ENCODE measurements at places on chromosomes 12 and 14.

DNA sequence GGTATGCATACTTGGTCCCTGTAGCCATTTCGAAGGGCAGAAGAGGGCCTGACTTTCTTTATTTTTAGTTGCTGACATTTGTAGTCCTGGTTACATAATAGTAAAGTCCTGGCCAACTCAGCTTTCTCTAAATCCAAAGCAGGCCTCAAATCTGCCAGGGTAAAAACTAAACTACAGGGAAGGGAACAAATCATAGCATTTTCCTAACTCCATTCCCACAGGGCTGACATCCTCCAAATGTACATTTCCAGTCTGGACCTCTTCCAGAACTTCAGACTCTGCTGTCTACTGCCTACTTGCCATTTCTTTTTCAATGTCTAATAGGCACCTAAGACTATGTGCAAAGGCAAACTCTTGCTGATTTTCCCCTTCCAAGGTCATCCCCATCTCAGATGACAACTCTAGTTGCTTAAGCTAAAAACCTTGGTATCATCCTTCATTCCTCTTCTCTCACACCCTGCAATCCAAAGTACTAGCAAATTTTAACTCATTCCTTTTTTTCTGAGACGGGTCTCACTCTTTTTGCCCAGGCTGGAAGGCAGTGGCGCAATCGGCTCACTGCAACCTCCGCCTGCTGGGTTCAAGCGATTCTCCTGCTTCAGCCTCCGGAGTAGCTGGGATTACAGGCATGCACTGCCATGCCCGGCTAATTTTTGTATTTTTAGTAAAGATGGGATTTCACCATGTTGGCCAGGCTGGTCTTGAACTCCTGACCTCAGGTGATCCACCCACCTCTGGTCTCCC lies 2.0 kb downstream of the DDIT3 start:
- DNase-seq = peak; percentile 26

GRCh38 chr14:94161058-94161457 lies 13.1 kb upstream of the PPP4R4 start:
- DNase-seq = no peak

GRCh38 chr12:76032043-76032981 lies 736 bp upstream of the PHLDA1 start:
- peak; percentile 76 for DNase-seq

DNA sequence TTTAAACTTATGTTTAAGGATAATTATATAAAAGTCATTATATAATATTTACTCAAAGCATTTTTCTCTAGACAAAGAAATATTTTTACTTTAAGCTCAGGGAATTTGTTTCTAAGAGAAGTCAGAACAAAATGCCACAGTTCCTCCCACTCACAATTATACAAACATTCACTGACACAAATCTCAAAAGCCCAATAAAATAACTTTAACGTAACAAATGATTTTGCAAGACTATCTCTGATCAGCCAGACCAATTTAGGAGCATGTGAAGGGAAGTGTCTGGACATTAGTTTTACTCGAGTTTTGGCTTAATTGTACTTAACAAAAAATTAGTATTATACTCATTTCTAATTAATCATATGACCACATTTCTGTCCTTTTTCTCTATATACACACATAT lies 41.2 kb downstream of the COCH start:
- no peak for DNase-seq

GRCh38 chr14:71137536-71138447 lies 230.5 kb downstream of the PCNX1 start:
- no peak for DNase-seq

GRCh38 chr14:91231446-91231845 lies 13.1 kb downstream of the GPR68 start:
- DNase-seq = no peak

DNA sequence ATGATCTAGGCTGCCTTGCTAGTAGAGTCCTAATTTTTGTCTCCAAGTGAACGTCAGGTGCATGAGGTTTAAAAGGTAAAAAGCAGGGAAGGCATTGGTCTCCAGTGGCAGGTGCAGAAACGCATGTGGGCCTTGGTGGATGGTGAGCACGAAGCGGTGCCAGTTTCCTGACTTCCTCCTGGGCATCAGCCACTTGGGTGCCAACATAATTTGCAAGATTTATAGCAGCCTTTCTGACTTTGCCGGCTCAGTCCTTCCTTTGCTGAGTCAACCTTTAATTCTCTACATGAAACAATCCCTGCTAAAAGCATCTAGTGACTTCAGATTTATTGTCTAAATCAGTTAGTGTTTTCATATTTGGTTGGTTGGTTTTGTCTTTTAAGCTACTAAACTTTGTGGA lies 355.7 kb upstream of the TMEM132C start:
- DNase-seq = no peak

DNA sequence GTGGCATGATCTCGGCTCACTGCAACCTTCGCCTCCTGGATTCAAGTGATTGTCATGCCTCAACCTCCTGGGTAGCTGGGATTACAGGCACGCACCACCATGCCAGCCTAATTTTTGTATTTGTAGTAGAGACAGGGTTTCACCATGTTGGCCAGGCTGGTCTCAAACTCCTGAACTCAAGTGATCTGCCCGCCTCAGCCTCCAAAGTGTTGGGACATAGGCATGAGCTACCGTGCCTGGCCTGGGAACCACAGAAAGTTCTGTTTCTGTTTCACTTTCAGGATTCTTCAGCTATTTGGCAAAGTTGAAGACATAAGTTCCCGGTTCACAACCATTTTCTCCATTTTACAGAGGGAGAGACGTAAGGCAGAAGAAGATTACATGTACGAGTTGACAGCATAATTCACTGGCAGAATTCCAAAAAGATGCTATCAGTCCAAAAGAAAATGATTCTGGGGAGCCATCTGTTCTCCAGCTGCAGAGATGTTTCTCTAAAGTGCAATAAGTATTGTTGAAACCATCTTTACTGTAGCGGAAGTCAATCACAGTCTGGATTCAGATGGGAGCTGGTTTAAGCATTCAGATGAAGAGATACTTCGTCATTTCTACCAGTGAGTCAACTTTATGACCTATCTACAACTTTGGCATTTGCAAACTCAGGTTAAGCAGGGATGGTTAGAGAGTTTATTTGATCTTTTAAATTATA lies 8.1 kb upstream of the RNF34 start:
- peak; percentile 55 for DNase-seq

DNA sequence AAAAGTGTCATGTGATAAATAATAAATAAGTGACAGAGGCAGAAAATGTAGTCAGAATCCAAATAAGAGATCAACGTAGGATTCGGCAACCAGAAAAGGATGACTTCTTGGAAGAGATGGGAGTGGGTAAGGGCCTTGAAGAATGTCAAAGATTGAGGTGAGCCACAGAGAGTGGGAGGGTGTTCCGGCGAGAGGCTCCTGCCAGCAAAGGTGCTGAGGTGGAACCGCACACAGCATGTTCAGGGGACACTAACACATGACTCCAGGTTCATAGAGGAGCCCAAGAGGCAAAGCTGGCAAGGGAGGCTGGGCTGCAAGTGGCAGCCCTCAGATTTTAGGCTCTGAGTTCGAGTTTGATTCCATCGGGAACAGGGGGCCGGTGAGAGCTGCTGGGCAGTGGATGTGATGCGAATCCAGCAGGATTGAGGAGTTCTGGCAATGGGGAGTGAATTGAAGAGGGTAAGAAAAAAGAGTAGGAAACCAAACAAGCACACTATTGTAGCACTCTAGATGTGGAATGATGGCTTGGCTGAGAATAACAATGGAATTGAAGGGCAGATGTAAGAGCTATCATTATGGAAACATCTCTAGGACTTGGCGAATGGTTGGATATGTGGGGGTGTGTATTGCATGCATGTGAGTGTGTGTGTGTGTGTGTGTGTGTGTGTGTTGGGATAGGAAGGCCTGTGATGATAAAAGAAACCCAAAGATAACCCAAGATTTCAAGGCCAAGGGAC lies 36.5 kb downstream of the LRRC74A start:
- DNase-seq = no peak
